ENCODE measurements at places on chromosomes 11 and 22.

- no peak for DNase-seq
Observed at GRCh38 chr11:102256251-102256650, 61.0 kb upstream of the BIRC3 start.

DNA sequence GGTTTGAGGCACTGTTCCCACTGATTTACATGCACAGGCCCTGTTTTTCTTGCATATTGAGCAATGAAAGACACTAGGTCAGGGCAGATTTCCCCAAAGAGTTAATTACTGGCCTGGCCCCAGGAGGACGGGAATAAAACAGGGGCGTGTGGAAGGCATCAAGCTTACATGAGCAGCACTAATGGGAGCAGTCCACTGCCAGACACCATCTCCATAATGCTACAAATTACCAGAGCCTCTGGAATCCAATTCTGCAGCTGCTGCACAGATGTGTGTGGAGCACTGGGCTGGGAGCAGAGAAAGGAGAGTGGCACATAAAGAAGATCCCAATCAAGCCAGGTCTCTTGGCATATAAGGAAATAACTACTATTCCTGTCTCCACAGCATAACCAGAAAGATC is 96.9 kb downstream of the CCDC34 start:
- no peak for DNase-seq

DNA sequence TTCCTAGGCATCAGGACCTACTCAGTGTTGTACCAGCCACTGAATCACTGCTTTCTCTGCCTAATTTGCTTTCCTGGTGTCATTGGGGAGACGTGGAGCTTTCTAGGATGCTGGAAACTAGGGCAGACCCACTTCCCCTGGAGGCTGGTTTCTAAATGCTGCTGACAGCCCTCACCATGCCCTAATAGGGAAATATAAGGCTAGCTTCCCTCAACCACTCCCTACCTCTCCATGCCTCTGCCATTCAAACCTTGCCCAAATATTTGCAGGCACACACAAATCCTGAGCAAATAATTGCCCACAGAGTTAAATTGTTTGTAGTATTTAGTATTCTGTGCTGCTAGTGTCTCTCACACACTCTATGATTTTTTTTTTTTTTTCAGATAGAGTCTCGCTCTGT is 310.2 kb downstream of the DDX10 start:
- DNase-seq = no peak

DNA sequence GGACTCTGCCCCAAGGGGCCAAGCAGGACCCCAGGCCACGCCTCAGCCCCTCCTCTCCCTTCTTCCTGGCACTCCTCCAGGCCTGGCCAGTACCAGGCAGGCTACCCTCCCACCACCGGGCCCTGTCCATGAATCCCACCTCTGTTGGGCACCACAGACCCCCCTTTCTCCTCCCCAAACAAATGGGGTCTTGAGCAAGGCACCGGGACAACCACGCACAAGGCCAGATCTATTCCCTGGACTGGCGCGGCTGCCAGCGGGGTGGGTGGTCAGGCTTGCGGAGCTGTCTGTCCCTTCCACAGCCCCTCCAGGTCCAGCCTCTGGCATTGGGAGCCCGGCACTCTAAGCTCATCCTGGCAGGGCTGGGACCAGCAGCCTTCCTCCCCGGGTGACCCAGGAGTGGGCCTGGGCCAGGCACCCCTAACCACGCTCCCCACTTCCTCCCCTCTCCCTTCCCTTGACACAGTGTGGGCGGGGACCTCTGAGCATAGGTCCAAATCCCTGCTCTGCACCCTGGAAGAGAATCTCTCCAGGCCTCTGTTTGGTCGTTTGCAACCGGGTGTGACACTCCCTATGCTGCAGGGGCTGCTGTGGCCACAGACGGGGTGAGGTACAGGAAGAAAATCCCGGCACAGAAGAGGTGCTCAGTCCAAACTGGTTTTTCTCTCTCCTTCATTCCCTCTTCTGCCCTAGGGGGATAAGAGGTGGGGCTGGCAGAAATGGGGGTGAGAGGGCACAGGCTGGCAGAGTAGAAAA is 14.6 kb downstream of the ELFN2 start:
- DNase-seq = no peak

DNA sequence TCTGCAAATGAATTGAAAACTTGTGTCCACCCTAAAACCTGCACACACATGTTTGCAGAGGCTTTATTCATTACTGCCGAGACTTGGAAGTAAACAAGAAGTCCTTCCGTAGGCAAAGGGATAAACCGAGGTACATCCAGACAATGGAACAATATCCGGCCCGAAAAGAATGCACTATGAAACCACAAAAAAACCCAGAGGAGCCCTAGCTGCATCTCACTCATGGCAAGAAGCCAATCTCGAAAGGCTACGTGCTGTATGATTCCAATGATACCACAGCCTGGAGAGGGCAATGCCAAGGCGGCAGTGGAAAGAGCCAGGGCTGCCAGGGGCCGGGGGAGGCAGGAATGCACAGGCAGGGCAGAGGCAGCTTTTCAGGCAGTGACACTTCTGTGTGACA is 3.2 kb upstream of the MRPL23 start:
- no peak for DNase-seq

DNA sequence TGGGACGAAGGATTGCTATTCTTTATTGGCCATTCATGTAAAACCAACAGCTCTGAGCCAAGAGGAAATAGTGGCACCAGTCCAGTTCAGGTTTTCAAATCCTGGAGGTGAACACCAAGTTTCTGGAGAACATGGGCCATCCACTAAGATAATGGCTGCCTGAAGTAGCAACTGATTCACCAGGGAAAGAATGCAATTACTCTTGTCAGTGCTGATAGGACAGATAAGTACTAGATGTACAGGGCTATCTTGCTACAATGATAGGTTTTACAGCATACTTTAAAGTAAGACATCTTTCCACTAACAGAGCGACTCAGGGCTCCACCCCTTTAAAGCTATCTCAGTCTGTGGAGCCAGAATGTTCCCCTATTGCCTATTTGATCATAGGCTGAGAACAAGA is 36.8 kb upstream of the APOA1 start:
- no peak for DNase-seq

GRCh38 chr11:2109541-2110019 is 29.6 kb downstream of the IGF2 start:
- no peak for DNase-seq

DNA sequence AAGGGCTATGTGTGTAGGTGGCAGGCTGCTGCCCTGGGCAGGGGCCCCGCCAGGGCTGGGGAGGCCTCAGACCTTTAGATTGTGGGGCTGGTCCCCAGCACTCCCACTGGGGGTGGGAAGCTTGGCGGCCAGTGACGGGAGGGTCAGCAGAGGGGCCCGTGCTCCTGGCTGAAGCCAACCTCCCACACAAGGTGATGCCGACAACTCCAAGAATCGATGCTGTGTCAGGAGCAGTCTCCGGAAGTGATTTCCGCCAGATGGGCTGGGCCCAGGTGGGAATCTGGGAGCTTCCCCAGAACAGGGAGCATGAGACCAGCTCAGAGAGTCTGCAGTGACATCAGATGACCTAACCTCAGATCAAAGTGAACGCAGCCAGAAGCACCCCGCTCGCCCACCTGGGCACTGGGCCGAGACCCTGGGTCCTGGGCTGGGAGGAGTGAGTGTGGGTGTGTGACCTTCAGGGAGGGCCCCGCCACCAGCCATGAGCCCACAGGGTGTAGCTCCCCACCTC is 7.7 kb downstream of the TRPM5 start:
- DNase-seq = no peak

- DNase-seq = no peak
Observed at GRCh38 chr22:23214398-23214797, 34.1 kb downstream of the BCR start.

- peak; percentile 88 for DNase-seq
Observed at GRCh38 chr11:119368121-119369034, 13.1 kb downstream of the USP2 start.

DNA sequence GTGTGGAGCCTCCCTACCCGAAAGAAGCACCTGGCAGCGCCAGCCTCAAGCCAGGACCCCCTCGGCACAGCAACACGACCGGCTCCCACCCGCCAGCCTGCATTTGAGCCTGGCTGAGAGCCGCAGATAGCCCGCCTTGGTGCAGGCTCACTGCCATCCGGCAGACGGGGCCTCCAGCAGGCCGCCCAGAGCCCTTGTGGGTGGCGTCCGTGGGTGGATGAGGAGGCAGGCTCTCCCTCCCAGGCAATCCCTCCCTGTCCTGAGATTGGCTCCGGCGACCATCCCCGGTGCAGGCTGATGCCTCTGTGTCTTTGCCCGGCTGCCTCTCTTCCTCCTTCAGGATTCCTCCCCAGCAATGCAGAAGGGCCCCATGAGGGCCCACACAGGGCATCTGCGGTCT is 1527.9 kb downstream of the BRD1 start:
- DNase-seq = no peak

GRCh38 chr22:49371325-49372110 is 456.2 kb downstream of the BRD1 start:
- no peak for DNase-seq

DNA sequence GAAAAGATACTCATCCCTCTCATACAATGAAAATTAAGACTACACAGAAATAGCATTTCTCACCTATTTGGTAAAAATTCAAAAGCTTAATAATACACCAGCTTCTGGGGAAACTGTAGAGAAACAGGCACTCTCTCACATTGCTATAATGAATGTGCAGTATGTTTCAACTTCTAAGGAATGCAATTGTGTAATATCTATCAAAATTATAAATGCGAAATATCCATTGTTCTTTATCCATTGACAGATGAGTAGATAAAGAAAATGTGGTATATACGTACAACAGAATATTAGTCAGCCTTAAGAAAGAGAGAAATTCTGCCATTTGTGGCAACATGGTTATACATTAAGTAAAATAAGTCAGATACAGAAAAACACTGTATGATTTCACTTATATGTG is 101.4 kb upstream of the OR9G4 start:
- no peak for DNase-seq

Data from D721Med (cell line).